ENCODE measurements at places on chromosomes 4 and X. TPM values are rescaled to one million over a fixed set of nuclear protein-coding genes. Genes with fewer than 3 reads are reported as not detected.

The CHST7 gene
- 18.8 TPM for total RNA-seq

GRCh38 chr4:173379929-173380328 is 9.2 kb downstream of the SAP30 start:
- H3K4me3 ChIP-seq = no peak overlapping the region
- no peaks in the 10 kb centered on the region for H3K4me1 ChIP-seq
- no peak overlapping the region for H3K27ac ChIP-seq
- H3K36me3 ChIP-seq = no peaks in the 10 kb centered on the region
- H3K27me3 ChIP-seq = no peaks in the 10 kb centered on the region

GRCh38 chrX:43861750-43862149 is 20.5 kb downstream of the MAOB start:
- H3K4me3 ChIP-seq = no peak overlapping the region
- no peak overlapping the region for H3K27ac ChIP-seq
- H3K4me1 ChIP-seq = no peaks in the 10 kb centered on the region
- H3K27me3 ChIP-seq = no peaks in the 10 kb centered on the region
- DNase-seq = peak; percentile 12

The NDUFA1 gene
- total RNA-seq = 36.2 TPM
